ENCODE measurements at places on chromosomes 6 and 20. TPM values are rescaled to one million over a fixed set of nuclear protein-coding genes. Genes with fewer than 3 reads are reported as not detected.

Gene BPHL
- polyA plus RNA-seq: 12.2 TPM

Gene LTA
- not detected for polyA plus RNA-seq

Gene NRSN1
- not detected for polyA plus RNA-seq

Gene FAM83C
- polyA plus RNA-seq: not detected

Gene VNN1
- not detected for polyA plus RNA-seq

Gene MEI4
- polyA plus RNA-seq: not detected

Gene COX4I2
- polyA plus RNA-seq: not detected

- DNase-seq: no peak
Observed at GRCh38 chr6:36362551-36363370, 24.7 kb downstream of the ETV7 start.

DNA sequence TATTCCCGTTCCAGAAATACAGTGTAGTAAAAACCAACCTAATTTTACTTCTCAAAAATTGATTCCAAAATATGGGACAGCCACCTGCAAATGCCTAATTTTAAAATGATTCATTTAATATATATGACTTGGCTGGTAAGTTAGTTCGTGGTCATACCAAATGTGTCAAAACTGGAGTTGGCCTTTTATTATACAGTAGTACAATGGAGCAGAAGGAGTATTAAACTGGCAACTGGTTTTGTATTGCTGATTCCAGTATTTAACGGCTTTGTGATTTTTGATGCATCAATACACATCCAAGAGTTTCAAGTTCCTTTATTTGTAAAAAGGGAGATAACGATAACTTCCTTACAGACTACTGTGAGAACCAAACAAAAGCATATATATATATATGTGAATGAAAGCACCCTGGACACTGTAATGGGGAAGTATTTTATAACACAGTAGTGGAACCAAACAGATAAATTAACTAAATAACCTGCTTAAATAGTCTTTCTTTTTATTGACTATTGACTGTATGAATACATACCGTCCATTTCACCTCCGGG lies 24.8 kb downstream of the SAMHD1 start:
- DNase-seq: no peak

- DNase-seq: no peak
Observed at GRCh38 chr6:167047554-167047953, 48.4 kb downstream of the CEP43 start.

DNA sequence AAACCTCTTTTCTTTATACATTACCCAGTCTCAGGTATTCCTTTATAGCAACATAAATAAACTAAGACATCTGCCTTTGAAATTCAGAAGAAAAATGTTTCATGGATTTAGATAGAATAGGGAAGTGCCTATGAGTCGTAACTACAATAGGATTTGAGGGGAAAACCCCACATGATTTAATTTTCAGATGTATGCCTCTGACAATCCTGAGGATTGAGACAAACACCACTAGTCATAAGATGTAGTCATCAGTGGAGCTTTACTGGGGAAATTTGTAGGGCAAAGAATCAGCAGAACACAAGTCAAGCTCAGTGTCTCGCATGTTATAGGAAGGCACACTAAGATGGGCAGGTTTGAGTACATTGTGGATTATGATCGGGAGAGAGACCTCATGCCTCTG lies 566.4 kb downstream of the BMP2 start:
- DNase-seq: no peak

DNA sequence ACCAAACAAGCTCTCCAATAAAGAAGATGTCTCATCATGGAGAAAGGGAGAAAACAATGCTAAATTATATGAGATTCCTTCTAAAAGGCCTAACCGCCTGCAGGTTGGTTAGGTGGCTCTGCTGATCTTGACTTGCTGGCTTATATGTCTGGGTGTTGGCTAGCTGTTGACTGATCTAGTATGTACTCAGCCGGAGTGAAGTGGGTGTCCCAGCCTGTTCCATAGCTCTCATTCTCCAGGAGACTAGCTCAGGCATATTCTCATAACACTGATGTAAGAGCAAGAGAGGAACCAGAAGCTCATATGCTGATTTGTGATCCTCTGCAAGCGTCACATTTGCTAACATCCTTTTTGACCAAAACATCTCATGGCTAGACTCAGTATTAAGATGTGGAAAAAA lies 473.0 kb downstream of the BMP2 start:
- DNase-seq: no peak

GRCh38 chr6:134607411-134607810 lies 289.5 kb upstream of the SGK1 start:
- no peak for DNase-seq

GRCh38 chr6:125432963-125433362 lies 131.2 kb upstream of the HDDC2 start:
- DNase-seq: no peak

GRCh38 chr6:51842061-51842803 lies 245.2 kb downstream of the PKHD1 start:
- no peak for DNase-seq

All from BJ (cell line).